ENCODE measurements at places on chromosomes 6 and 20.
A peak's percentile ranks its signal among the peaks of the same experiment; 100 is the strongest.

DNA sequence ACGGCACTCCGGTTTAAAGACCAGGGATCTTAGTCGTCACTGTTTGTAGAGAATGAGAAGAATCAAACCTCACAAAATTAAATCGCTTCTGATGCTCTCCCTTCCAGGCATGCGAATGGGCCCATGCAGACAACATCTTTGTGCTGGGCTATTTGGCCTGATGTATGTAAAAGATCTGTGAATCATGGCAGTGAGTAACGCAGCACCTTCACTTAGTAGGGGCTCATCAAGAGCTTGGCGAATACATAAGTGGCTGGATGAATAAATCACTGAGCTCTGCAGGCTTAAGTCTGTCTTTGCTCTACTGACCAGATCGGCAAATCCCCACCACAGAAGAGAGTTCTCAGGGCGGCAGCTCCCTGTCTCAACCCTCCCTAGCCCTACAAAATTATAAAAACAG is 44.8 kb upstream of the AFDN start:
- DNase-seq: no peak

DNA sequence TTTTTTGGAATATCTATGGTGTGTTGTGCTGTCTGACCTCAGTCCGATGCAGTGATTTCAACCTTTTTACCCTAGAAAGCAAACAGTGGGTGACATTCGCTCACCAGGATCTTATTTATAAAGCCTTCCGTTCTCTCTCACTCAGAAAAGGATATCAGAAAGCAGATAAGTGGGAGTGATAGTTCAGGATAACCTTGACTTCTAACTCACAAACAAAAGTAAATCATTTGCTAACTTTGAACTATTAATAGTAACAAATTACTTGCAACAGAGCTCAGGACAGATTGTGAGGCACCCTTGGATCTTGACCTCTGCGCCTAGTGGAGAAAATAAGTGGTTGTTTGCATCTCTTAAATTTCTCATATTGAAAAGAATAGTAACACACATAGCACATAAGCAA is 637.1 kb upstream of the CITED2 start:
- DNase-seq: no peak

GRCh38 chr6:132548746-132549463 is 3.6 kb upstream of the TAAR8 start:
- DNase-seq: no peak

- no peak for DNase-seq
Observed at GRCh38 chr6:100721256-100721655, 159.9 kb downstream of the ASCC3 start.

DNA sequence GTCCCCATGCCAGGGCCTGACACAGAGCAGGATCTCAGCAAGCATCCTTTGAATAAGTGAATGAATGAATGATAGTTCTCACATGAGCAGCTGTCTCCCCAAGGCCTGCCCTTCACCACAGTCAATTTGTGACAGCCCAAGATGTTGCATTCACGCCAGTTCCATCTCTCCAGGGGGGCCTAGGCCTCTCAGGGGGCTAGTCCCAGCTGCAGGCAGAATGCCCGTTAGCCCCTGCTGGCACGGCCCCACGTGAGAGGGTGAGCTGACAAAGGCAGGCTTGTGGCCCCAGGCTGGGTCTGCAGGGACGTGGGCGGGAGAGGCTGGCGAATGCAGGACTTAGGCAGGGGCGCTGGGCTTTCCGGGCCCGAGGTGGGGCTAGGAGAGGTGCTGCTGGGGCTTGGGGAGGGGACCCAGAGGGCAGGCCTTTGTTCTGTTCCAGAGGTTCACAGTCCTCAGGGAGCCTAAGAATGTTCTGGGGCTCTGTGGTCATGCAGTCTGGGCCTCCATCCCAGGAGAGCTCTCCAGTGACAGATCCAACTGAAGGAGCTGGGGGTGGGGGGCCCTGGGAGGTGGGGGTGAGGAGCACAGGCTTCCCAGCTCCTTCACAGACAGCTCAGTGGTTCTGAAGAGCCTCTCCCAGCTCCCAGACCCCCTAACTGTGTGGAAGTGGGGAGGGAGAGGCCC is 30.5 kb upstream of the TLDC2 start:
- DNase-seq: no peak

- DNase-seq: no peak
Observed at GRCh38 chr20:41531518-41532275, 86.5 kb downstream of the CHD6 start.

DNA sequence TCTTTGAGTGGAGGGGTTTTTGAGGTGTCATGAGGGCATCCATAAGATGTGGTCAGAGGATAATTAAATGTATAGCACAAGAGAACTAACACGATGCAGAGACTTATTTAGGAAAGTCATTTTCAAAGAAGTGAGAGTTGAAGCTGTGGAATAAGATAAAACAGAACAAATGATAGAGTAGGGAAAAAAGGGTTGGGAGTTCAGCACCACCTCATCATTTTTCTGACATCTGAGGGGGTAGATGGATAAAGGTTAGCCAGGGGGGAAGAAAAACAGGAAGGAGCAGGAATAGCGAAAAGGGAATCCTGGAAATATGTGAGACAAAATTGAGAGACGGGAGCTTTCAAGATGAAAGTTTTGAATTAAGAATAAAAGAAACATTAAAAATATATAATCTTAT is 434.2 kb downstream of the NKAIN2 start:
- DNase-seq: no peak

- DNase-seq: no peak
Observed at GRCh38 chr20:35467339-35468224, 12.2 kb downstream of the CEP250 start.

GRCh38 chr20:4869290-4870193 is 131.8 kb downstream of the SLC23A2 start:
- DNase-seq: no peak

DNA sequence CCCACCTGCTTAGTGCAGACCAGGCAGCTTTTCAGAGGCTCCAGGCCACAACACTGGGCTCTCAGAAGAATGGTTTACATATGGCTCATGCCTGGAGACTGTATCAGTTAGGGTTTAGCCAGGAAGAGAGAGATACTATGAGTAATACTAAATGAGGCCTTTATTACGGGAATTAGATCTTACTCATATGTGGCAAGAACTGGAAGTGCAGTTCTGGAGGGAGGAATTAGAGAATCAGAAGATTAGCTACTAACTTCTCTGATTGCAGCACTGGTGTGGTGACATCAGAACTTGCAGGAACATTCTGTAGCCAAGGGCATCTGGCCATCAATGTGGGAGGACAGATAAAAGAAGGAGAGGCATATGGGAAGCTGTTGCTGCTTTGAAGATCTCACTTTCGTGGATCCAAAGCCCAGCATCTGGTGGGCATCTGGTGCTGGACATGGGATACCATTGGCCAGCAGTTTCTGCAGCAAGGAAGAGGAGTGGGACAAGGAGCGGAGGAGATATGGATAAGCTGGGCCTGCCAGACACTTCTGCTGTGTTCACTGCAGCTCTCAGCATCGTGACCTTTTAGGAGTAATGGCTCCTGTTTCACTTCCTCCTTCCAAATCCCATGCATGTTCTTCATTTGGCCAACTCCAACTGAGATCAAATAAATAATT is 248.5 kb downstream of the BTBD3 start:
- no peak for DNase-seq

- no peak for DNase-seq
Observed at GRCh38 chr6:134314006-134314821, 3.7 kb downstream of the SGK1 start.

DNA sequence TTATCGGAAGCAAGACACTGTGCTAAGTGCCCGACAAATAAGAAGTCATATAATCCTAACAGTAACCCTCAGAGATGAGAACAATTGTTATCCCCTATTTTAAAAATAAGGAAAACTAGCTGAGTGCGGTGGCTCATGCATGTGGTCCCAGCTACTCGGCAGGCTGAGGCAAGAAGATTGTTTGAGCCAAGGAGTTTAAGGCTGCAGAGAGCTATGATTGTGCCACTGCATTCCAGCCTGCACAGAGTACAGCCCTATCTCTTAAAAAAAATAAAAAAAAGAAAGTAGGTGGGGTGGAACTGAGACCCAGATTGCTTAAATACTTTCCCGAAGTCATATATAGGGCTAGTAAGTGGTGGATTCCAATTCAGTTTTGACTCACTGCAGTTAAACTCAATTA is 84.7 kb downstream of the UST start:
- DNase-seq: no peak

GRCh38 chr6:106547601-106548453 is 81.5 kb downstream of the RTN4IP1 start:
- DNase-seq: no peak

- DNase-seq: peak; percentile 97
Observed at GRCh38 chr20:57398231-57398821, 7.1 kb downstream of the RBM38 start.

DNA sequence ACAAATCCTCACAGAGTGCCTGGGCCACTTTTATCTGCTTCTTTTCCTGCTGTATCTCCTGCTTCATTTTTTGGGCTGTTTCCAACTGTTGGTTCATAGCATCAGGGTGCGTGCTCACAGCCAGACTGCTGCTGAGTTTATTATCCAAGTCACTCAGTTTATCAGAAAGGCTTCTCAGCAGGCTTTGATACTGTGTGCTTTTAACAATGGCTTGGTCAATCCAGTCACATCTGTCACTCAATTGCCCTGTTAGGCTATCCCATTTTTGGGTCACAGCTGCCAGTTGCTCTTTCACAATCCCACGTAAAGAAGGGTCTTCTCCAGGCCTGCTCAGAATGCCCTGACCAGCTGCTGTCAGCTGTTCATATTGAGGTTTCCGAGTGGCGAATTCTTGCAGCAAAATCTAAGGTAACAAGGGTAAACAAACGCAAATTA is 87.2 kb downstream of the DST start:
- DNase-seq: no peak
